ENCODE measurements at places on chromosomes 2 and 18. TPM values are rescaled to one million over a fixed set of nuclear protein-coding genes. Genes with fewer than 3 reads are reported as not detected.

GPR155 gene
- 4.9 TPM for total RNA-seq

- no peaks in the 10 kb centered on the region for H3K27me3 ChIP-seq
- no peaks in the 10 kb centered on the region for H3K4me1 ChIP-seq
- no peaks in the 10 kb centered on the region for H3K36me3 ChIP-seq
- H3K27ac ChIP-seq, result no peak overlapping the region
- peak; percentile 30 for DNase-seq
Measured at GRCh38 chr2:113061896-113062770, 3.1 kb downstream of the IL36RN start.

DNA sequence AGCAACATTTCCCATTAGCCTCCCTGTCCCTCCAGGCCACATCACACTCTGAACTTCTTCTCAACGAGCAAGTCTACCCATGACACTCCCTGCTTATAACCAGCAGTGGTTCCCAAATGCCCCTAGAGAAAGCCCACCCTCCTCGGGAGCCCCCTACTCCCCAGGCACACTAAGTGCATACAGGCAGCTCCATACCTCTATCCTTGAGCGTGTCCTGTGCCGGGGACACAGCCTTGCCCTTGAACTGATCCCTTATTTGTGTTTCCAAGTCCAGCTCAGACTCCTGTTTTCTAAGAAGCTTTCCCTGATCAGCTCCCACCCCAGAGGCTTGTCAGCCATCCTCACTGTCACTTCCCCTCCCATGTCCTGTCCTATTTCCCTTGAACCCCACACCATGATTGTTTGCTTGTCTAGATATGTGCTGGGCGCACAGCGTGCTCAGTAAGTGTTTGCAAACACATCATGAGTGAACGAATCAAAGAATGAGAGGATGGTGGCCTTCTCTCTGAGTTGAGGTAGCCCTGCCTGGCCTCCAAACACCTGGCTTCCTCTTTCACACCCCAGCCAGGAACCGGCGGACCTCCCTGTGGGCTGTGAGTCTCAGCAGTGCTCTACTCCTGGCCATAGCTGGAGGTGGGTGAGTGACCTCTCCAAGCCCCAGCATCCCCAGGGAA is 2.1 kb downstream of the TEX51 start:
- H3K4me3 ChIP-seq, result no peak overlapping the region
- no peak overlapping the region for H3K27ac ChIP-seq
- no peak for DNase-seq
- H3K4me1 ChIP-seq, result no peaks in the 10 kb centered on the region
- H3K27me3 ChIP-seq, result no peaks in the 10 kb centered on the region

- peak overlapping the region; percentile 41 for H3K27ac ChIP-seq
- peaks cover 22% of the 10 kb centered on the region for H3K4me1 ChIP-seq
- H3K36me3 ChIP-seq, result no peaks in the 10 kb centered on the region
- H3K27me3 ChIP-seq, result no peaks in the 10 kb centered on the region
- DNase-seq, result no peak
Measured at GRCh38 chr2:147846412-147847081, 1.7 kb downstream of the ACVR2A start.

Data from upper lobe of left lung (tissue), 6 donors.